ENCODE measurements at places on chromosomes 2 and 18. TPM values are rescaled to one million over a fixed set of nuclear protein-coding genes. Genes with fewer than 3 reads are reported as not detected.

- no peak for DNase-seq
Measured at GRCh38 chr2:26034637-26034992, 731 bp downstream of the RAB10 start.

- peak; percentile 47 for DNase-seq
Measured at GRCh38 chr2:62774555-62775366, 69.2 kb downstream of the EHBP1 start.

DNA sequence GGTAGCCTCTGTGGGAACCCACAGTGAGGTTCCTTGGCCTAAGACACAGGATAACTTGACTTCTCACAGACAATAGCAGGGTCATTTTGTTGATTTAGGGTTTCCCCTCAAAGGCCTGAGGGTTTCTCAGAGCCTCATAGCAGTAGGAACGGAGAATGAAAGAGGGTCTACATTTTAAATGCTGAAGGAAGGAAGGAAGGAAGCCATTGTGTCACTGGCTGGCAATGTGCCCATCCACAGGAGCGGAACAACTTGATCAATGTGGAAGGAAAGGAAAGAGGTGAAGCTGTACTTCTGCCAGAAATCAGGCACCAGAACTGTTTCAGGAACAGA lies 5.1 kb downstream of the IL1B start:
- no peak for DNase-seq

- no peak for DNase-seq
Measured at GRCh38 chr2:60486551-60486950, 66.9 kb downstream of the BCL11A start.

GRCh38 chr18:62857263-62857976 lies 142.1 kb downstream of the PHLPP1 start:
- no peak for DNase-seq

DNA sequence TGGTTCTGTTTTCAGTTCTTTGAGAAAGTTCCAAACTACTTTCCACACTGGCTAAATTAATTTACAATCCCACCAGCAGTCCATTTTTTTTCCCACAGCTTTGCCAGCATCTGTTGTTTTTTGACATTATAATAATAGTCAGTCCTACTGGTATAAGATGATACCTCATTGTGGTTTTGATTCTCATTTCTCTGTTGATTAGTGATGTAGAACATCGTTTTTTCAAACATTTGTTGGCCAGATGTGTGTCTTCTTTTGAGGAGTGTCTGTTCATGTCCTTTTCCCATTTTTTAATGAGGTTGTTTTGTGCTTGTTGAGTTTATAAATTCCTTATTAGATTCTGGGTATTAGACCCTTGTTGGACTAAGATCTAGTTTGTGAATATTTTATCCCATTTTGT lies 376.8 kb upstream of the NT5C1B start:
- DNase-seq, result no peak

DNA sequence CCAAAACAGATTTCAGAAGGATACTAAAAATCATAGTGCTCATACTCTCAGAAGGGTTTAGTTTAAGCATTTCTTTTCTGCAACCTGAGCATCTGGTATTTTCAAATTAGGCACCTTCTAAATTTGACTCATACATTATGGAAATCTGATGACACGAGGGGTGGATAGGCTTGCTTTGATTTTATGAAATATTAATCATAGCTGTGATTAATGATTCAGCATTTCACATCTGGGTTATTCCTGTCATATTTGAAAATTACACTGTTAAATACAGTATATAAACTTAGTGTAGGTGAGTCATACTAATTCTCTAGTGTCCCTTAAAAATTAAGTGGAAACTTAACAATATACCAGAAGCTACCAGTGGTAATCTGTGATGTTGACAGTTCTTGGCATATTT lies 47.7 kb downstream of the MRPS9 start:
- DNase-seq, result no peak

GRCh38 chr18:9353596-9353995 lies 19.0 kb downstream of the TWSG1 start:
- no peak for DNase-seq

GRCh38 chr2:212752730-212753351 lies 214.2 kb upstream of the ERBB4 start:
- DNase-seq, result no peak

DNA sequence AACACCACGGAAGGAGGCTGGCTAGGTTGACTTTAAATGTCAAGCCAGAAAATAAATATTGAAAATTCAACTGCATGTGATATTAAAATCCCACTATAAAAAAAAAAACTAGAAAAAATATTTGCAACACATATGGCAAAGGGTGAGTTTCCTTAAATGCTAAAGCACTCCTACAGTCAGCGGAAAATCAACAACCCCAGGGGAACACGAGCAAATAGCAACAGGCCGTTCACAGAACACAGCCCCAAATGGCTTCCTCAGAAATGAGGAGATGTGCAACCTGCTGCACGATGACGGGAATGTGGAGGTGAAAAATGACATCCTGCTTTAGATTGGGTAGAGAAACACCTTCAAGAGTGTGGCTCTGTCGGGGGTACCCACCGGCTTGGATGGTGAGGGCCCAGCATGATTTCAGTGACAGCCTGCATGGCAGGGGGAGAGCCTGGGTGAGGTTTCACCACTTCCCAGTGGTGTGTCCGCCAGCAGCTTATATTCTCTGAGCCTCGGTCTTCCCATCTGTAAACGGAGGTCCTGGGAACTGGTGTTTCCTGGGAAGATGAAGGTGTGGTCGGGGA lies 157.9 kb upstream of the GLI2 start:
- DNase-seq, result no peak

DNA sequence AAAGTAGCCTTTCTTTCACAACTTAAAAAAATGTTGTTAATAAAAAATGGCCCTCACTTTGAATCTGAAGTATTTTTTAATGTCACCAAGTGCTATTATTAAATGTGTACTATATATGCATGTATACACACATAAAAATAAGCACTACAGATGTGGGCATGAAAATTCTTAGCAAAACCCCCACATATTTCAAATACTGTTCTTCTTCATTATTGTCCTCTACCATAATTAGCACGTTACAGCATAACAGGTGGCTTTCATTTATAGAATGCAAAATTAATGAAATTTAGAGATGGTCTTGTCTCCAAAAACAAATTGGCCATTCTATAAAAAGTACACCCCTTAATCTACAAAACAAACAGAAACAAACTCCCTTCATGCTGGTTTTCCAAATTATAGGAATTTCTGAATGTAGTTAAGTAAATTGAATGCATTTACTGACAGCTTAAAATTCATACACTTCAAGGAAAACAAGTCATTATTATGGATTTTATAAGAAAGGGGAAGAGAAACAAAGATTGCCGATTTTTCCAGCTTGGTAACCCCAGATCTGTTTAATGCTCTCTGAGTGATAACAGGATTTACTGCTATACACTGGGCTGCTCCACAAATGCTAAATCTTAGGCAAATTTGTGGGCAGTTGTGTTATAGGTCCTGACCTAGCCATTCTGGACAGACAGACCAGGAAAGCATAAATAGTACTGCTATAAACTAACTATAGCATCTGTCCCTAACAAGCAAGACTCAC lies 67.2 kb downstream of the SPRED2 start:
- peak; percentile 57 for DNase-seq

DNA sequence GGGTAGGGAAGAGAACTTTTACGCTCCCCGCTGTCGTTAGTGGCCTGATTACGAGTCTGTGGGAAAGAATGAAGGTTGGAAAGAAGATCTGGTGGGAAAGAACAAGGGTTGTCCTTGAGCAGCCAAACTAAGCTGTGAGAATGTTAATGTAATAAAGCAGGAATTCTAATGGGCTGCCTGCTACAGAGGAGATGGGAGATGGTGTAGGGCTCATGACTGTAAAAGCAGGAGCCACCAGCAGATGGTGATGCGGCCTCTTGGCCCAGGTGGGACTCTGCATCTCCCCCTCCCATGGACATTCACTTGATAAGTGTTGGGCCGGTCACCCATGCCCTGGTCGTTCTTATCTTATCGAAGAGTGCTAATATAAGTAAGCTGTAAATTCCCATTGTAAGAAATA lies 150.0 kb downstream of the NEDD4L start:
- no peak for DNase-seq

DNA sequence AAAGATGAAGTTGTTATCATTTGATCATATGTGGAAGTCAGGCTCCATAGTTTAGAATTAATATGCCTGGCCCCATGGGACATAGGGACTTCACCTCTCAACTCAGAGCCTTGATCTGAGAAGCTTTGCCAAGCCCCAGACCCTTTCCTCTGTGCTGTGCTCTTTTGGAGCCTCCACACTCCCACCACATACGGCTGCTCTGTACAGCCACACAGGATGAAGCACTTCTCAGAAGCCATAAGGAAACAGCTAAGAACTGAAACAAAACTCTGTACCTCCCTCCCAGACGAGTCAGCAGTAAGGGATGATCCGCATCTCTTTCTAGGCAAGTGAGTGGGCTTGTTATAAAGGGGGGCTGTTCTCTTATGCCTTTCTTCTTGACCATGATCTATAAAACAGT lies 66.5 kb downstream of the CAB39 start:
- DNase-seq, result no peak

DNA sequence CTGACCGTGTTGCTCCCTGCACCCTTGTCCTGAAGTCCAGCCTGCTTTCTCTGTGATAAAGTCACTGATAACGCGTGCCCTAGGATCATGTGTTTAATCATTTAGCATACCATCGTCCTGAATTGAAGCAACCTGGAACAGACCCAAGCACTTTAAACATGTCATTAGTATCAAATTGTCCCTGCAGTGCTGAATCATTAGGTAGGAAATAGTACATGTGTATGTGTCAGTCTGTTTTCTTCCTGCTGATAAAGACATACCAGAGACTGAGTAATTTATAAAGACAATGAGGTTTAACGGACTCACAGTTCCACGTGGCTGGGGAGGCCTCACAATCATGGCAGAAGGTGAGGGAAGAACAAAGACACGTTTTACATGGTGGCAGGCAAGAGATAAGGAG lies 2.8 kb downstream of the ASB18 start:
- DNase-seq, result no peak

DNA sequence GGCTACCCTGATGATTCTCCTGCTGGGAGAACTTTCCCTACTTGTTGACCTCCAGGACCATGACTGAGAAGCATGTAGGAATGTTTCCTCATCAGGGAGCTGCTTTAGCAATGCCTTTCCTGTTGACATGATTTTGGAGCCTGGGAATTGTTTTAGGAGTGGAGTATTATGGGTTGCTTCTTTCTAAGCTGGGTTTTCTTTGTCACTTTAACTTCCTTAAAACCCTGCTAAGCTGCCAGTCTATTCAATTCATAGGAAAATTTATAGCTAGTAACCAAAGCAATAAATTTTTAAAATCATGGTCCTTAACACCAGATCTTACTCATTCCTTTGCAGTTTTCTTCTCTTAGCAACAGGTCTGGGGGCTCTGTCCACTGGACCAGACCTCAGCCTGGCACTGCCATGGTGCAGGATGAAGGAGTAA lies 125.6 kb upstream of the TACR1 start:
- no peak for DNase-seq

DNA sequence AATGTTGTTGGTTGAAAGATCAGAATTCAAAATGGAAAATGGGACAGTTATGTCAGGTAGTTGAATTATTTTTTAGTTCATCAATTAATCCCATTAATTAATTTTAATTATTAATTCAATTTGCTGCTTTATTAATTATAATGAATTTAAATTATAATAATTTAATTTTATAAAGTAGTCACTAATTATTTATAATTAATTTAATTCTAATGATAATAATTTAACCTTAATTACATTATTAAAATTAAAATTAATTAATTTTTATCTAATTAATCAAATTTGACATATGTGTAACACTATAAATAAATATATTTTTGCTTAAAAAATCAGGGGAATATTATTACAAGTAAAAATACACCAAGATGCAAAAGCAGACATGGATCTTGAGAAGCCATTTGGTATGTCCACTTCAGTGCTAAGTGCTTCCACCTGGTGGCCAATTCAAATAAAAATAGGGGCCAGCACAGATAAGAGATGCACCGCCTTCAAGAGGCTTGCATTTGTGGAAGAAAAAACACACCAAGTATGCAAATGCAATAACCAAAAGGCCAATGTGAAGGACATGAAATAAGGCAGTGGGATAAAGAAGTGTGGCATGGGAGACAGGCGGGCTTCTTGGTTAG lies 73.2 kb downstream of the MBP start:
- peak; percentile 55 for DNase-seq

GRCh38 chr2:234203135-234203984 lies 152.9 kb downstream of the SPP2 start:
- no peak for DNase-seq

- DNase-seq, result no peak
Measured at GRCh38 chr2:164692114-164692513, 70.8 kb upstream of the GRB14 start.

DNA sequence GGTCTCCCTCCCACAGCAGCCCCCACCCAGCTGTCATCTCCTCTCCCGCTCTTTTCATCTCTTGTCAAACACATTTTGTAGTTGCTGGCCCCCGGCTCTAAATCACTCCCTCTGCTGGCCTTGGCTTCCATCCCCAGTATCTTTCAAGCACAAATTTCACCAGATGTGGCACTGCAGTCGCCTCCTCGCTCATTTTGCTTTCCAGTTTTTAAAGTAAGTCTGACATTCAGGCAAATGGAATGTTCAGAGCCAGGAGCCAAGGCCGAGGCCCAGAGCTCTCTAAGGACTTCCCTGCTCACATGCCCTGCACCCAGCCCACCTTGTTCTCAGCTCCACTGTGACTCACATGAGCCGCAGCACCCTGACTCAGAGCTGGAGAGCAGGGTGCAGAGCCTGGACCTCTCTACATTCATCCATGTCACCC lies 158.4 kb downstream of the GALNT14 start:
- DNase-seq, result no peak

DNA sequence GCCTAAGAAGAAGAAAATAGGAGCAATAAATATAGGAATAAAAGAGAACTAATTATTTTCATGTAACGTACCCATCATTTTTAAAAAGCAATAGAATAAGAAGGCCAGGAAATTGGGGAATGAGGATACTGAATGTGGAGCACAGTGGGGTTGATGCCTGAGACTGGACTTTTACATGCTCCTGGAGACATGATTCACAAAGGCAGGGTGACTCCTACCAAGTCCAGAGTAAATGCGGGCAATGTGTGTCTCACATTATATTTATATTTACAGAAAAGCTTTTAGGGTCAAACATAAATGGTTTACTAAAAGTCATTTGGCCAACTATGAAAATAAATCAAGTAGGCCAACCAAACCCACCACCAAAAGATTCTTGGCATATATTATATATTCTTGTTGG lies 87.9 kb upstream of the COL5A2 start:
- no peak for DNase-seq

DNA sequence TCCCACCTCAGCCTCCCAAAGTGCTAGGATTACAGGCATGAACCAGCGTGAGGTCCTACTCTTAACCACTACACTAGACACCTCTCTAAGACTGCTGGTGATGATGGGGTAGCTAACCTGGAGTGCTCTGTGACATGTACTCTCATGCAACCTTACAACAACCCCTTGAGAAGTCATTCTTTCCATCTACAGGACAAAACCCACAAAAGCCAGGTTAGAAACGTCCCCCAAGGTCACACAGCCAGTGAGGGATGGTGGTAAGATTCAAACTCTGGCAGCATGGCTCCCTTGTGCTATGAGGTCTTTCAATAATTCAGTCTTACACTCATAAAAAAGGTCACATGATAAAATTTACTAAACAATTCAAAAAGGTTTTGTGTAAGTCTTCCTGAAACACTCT lies 94.8 kb upstream of the SERTAD2 start:
- peak; percentile 60 for DNase-seq

- no peak for DNase-seq
Measured at GRCh38 chr18:79570266-79571201, 109.1 kb upstream of the CTDP1 start.

Gene FRZB
- total RNA-seq, result not detected

Gene KCNE4
- not detected for total RNA-seq

Gene EPHA4
- total RNA-seq, result not detected

Gene ICA1L
- total RNA-seq, result 12.0 TPM

Gene ALK
- not detected for total RNA-seq

Gene TXNDC2
- not detected for total RNA-seq

Gene CCL20
- total RNA-seq, result not detected

Gene HOXD4
- not detected for total RNA-seq

Gene PID1
- total RNA-seq, result not detected
